ENCODE measurements at places on chromosomes 3 and 15.
A peak's percentile ranks its signal among the peaks of the same experiment; 100 is the strongest.

GRCh38 chr3:127588806-127589577 is 1.5 kb downstream of the TPRA1 start:
- no peak for DNase-seq

DNA sequence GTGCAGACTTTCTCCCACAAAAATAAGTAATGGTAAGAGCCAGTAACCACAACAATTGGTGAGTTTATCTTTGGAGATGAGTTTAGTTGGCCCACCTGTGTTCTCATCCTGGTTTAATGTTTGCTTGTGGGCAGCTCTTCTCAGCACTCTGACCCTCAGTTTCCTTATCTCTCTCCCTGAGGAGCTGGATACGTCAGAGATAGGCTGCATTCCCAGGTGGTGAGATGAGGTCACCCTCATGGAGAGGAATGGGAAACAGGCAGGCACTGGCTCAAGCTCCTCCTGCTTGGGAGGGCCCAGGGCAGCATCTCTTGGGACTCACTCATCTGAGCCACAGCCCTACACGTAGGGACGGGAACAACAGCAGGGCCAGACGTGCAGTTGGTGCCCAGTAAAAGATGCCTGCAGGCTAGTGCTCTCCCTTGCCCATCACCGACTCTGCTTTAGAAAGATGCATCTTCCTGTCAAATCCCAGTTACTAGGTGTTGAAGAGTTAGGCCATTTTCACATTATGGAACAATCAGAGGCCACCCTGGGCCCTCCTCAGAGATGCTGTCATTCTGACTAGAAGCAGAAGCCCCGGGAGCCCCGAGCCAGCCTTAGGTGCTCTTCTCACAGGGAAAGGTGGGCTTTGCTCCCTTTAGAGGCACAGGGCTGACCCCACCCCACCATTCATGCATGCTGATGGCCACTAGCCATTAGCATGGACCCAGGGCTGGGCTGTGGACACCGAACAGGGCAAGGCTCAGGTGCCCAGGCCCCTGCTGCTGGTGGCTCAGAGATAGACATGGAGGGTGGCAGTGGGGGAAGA is 59.7 kb downstream of the GRIP2 start:
- DNase-seq = peak; percentile 50

GRCh38 chr3:63228677-63229076 is 49.4 kb upstream of the SYNPR start:
- peak; percentile 32 for DNase-seq

GRCh38 chr3:125194849-125195601 is 17.5 kb downstream of the SLC12A8 start:
- no peak for DNase-seq

GRCh38 chr3:115513416-115513800 is 109.9 kb upstream of the GAP43 start:
- DNase-seq = no peak

GRCh38 chr3:94607778-94608177 is 544.9 kb downstream of the NSUN3 start:
- DNase-seq = no peak

DNA sequence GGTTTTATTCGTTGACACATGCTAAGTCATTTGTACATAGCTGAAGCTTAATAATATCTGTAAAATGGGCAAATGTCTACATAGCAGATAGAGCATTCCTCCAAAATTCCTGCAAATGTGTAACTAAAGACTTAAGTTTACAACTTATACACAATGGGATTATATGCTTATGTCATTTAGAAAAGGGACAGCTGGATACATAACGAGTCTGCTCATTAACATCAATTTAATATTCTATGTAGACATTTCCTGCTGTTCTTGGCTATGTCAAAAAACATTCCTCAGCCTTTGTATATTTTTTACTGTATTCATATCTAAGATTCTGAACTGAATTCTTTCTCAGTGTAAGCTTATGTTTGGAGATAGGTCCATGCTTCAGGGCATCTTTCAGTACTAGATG is 762.2 kb downstream of the NR2F2 start:
- DNase-seq = no peak

DNA sequence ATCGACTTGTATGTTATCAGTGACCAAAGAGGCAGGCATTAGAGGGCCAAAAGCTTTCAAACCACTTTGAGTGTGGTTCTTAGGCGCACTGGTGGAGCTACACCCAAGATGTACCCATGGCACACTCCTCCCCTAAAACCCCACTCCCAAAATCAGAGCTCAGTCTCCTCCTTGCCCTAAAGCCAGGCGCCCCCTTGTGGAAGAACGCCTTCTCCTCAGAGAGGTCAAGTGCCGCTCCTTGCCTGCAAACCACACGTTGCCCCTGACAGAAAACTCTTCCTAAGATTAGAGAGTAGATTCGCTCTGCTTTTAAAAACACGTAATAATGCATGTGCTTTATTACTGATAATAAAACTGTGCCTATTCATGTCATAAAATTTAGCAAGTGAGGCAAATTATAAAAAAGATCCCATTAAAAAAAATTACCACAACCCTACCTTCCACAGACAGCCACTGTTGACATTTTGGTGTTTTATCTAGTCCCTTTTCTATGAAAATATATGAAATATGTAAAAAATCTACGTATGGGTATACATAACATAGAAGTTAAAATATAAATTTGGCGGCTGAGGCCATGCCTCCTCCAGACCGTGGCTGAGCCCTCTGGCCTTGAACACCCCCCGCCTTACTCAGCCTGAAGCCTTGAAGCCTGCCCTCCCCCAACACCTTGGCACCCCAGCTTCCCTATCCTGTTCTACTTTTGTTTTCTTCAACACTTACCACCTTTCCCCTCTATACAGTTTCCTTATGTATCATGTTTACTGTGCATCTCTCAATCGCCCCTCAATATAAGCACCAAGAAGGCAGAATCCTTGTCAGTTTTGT is 33.5 kb downstream of the BCL2L10 start:
- peak; percentile 60 for DNase-seq

- no peak for DNase-seq
These were observed 30.5 kb downstream of the DUT start for GRCh38 chr15:48361685-48362084.

DNA sequence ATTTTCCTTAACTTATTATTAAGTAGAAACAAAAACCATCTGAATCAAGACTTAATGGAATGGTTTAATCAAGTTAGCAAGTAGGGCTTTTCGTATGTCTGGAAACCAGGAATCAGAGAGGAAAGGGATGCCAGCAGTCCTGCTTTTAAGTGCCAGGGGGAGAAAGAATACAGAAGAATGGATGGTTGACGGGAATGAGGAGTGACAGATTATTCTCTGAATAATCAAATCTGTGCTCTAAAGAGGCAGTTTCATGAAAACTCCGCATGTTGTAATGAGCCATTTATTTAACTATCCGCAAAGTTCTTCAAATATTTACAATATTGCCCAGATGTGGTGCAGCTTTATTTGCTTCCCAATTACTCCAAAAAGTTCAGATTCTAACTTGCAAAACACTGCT is 103.0 kb downstream of the CTNNB1 start:
- no peak for DNase-seq

GRCh38 chr15:98616397-98616796 is 31.9 kb upstream of the IGF1R start:
- DNase-seq = no peak

Measured in Jurkat, Clone E6-1 (cell line).